Esophagus squamous epithelium (tissue), 5 donors: ENCODE measurements at places on chromosomes 5 and 9.

- no peak for DNase-seq
Measured at GRCh38 chr9:83141887-83142286, 78.9 kb upstream of the RASEF start.

DNA sequence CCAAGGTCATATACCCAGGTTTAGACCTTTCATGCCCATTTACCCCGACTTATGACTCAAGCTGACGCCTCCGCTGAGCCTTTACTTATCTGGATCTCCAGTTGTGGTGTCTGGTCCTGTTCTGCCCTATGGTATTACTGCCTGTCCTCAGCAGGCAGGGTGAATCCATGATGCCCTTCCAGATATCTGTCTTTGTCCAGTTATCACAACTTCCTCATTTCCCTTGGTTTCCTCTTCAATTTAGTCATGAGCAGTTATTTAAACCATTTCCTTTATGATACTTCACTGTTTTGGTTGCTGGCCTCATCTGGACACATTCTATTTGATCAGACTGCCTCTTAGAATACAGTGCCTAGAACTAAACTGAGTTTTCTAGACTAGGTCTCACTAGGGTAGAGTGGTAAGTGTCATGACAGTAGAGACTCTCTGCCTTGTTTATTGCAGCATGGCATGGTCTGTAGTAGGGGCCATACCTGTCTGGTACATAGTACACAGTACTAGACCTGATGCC, 93.3 kb downstream of the MELK start:
- no peak for DNase-seq

DNA sequence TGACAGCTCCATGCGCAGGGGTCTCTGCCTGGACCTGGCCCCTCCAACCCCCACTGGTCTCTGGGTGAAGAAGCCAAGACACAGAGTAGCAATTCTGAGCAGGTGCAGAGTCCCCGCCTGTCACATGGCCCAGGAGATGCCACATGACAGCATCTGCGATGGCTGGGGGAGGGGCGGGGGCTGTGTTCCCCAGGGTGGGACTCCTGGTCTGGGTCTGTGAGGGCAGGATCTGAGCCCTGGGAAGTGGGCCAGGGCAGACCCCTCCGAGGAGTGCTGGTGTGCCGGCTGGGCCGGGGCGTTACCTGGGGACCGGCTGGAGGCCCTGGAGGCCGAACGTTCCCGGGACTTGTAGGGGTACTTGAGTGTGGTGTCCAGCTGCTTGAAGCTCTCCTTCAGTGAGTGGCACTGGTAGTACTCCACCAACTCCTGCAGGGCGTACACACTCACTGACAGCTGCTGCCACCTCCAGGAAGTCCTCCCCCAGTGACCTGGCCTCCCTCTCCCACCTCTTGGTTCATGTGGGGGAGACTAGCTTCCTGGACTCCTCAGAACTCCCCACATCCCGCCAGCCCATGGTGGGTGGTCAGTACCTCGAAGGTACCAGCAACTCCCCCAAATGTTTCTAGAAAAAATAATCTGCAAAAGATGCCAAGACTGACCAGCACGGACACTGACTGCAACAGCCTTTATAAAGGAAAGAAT, 32.1 kb upstream of the SARDH start:
- no peak for DNase-seq

DNA sequence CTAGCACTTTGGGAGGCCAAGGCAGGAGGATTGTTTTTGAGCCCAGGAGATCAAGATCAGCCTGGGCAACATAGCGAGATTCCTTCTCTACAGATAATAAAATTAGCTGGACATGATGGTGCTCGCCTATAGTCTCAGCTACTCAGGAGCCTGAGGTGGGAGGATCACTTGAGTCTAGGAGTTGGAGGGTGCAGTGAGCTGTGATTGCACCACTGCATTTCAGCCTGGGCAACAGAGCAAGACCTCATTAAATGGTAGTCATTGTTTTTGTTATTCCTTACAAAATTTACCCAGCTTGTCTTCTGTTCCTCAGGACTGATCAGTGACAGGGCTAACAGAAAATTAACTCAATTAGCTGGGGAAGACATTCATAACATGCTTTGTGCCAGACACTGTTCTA, 104.5 kb downstream of the NDFIP1 start:
- DNase-seq: no peak

DNA sequence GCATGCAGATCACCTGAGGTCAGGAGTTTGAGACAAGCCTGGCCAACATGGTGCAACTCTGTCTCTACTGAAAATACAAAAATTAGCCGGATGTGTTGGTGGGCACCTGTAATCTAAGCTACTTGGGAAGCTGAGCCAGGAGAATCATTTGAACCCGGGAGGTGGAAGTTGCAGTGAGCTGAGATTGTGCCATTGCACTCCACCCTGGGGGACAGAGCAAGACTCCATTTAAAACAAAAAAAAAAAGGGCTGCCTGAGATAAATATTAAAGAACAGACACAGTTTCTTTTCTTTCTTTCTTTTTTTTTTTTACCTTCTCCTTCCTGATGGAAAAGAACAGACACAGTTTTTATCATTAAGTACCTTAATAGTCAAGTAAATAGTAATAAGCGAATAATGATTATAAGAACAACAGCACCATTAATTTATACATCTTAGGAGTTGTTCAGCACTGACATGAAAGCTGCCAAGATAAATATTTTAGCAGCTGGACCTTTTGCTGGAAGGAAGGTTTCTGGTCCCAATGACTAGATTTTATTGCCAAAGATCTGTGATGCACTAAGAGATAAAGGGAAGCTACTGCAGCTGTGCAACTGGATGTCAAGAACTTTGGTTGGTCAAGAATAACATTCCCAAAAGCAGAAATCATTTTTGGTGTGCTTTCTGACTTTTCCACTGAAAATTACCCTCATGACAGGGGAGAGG, 7.0 kb downstream of the CENPP start:
- no peak for DNase-seq

- no peak for DNase-seq
Measured at GRCh38 chr5:133399247-133399891, 213.0 kb downstream of the FSTL4 start.

DNA sequence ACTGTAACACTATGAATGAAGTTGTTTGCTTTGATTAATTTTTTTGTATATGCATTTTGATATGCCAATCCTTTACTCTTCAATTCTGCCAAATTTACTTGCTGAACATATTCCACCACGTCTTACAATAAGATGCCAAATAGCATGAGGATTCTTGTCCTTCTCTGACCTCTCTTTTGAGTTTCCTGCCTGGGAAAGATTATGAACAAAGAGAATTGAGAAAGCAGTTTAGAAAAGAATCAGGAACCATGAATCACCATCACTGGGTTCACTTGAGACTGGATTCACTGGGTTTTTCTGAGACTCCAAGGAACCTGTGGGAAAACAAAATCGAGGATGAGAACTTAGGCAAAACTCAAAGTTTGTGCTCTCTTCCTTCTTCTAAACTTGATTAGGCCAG, 256.5 kb downstream of the CETN3 start:
- DNase-seq: no peak

GRCh38 chr5:65535529-65535987, 27.4 kb downstream of the CENPK start:
- DNase-seq: no peak

GRCh38 chr5:141954194-141954593, 3.8 kb downstream of the PCDH12 start:
- DNase-seq: no peak

GRCh38 chr9:121939643-121940042, 153.5 kb downstream of the TTLL11 start:
- DNase-seq: no peak

GRCh38 chr9:15959663-15960062, 406.8 kb downstream of the CCDC171 start:
- no peak for DNase-seq

GRCh38 chr5:5141625-5142525, 1.7 kb downstream of the ADAMTS16 start:
- no peak for DNase-seq

GRCh38 chr5:5270958-5271785, 131.0 kb downstream of the ADAMTS16 start:
- no peak for DNase-seq

DNA sequence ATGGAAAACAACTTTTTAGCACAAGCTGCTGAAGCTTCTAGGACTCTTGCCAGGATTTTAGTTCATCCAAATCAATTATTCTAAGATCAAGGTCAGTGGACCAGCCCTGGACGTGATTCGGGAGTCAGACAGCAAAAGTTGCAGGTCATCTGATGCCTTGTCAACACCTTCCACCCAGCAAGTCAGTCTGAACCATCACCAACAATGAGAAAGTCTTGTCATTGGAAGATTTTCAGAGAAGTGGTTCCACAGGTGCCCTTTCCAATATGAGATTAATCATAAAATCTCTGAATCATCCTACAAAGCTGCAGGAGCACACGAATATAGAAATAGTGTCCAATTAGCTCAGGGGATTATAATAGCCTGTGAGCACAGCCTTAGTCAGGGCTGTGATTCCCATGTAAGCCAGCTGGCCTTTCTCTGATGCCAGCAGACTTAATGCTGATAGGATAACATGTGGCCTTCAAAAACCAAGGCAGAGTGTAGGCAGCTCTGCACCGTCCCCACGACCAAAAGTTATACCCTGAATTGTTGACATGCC, 445.0 kb upstream of the TRPC7 start:
- no peak for DNase-seq

DNA sequence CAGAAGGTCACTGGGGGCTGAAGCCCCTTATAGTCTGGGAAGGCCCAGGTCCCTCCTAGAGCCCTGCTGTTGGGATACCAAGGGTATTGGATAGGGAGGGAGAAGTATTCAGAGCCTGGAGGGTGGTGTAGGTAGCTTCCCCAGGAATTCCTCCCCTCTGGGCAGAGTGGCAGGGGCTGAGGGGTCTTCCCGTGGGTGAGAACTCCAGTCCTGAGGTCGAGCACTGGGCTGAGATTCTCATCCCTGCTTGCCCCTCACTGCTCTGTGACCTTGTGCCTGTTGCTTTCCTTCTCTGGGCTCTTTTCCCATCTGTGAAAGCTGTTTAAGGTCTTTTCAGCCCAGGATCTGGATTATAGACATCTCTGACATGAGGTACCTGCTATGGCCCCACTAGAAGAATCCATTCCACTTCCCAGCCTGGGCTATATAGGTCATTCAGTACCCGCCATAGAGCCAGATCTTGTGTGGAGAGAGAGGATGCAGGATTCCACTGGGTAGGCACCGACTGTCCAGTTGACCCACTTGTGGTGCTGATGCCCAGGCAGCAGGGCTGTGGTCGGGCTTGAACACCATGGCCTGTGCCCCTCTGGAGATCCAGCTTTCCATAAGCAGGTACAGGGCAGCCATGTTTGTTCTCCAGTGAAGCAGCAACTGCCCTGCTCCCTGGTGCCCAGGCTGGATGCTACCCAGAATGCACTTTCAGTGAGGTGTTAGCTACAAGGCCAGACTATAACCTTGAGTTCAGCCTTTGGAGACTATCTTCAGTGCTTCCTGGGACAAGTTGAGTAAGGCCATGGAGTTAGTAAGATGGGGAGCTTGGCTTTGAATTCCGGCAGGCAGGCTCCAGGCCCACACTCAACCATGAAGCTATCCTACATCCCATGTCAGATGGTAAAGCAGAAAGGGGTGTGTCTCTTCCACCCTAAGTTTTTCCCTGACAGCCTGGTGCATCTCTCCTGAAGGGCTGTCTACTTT, 60.1 kb downstream of the AMBP start:
- no peak for DNase-seq

DNA sequence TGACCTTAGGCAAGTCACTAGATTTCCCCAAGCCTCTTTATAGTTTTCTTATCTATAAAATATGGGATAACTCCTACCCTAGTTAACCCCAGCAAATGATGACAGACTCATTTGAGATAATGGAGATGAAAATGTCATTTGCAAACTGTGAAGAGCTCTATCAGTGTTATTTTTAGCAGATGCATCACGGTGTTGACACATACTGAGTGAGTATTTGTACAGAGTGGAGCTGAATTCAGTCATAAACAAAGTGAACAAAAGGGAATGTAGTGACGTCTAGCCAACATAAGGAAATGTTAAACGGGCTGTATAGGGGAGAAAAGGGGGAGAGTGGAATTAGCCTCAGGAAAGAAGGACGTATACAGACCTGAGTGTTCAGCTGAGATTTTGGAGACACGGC, 75.9 kb downstream of the NMUR2 start:
- DNase-seq: no peak
